ENCODE measurements at places on chromosomes 7 and 10.

- no peak for DNase-seq
Observed at GRCh38 chr7:151631953-151632749, 112.5 kb upstream of the RHEB start.

DNA sequence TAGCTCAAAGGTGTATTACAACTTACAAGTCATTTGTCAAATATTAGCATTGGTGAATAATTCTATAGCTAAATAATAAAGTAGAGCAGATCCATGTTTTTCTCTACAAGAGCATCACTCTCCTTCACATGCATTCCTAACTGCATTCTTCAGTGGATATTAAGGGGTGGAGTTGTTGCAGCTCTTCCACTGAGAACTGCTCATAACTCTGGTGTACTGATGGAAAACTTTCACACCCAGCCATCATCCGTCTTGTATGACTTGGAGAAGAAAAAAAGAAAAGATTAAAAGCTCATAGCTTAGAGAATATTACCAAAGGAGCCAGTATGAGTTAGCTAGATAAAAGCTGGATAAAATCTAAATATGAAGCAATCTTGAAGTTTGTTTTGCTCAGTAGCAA is 10.2 kb upstream of the FAM13C start:
- no peak for DNase-seq

DNA sequence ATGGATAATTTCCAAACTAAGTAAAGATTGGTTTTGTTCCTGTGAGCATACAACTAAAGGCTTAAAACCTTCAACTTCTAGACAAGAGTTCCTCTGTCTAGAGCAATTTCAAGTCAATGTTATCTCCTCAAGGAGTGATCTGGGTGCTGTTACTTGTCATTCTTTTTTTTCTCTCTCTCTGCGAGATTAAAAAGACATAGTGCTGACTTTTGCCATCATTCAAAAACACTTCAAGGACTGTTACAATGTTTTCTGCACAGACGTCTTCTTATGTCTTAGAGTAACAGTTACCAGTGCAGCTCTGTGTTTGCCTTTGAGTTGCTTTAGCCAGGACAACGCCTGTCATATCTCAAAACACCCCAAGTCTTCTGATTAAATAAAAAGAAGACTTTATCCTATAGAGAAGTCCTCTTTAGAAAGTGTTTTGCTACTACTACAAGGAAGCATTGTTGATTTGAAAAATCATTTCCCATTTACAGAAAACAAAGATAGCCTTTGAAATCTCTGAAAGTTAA is 263.5 kb upstream of the FERD3L start:
- DNase-seq: no peak

- DNase-seq: no peak
Observed at GRCh38 chr10:111578076-111578475, 501.2 kb downstream of the ADRA2A start.

DNA sequence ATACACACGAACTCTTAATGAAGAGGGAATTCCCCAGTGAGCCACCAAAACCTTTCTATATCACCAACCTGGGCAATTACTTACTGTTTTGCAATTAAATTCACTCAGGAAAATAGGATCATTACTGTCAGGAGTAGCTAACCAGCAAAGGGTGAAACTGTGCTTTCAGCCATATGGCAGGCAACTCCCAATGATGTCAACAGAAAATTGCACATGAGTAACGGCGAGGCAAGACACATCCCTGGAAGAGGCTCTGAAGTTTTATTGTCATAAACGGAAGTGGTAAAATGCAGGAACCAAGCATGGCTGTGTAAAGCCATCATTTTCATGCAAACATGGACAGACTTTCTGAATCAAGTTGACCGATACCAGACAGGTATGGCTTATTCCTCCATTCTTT is 548.9 kb upstream of the AUTS2 start:
- DNase-seq: no peak

GRCh38 chr10:1310271-1310789 is 254.1 kb downstream of the WDR37 start:
- DNase-seq: no peak

- no peak for DNase-seq
Observed at GRCh38 chr10:128814782-128815181, 652.3 kb upstream of the MGMT start.

DNA sequence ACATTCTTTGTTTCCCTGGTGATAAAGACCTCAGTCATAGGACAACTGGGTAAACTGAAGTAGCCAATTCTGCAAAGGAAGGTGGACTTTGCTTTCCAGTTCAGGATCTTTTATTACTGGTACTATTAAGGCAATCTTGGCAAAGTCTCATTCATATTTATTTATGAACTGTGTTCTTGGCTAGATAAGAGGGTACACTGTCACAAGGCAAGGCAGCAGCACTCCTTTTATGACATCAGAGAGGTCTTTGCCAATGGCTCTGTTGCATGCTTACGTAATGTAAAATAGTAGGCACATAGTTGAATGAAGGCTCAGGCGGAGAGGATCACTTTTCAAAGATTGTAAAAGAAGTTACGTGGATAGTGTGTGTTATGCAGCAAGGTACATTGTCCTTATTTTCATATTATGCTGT is 63.7 kb upstream of the PDK4 start:
- no peak for DNase-seq

GRCh38 chr10:88292185-88292514 is 291.0 kb downstream of the RNLS start:
- DNase-seq: no peak

- DNase-seq: no peak
Observed at GRCh38 chr10:66823301-66823700, 102.5 kb upstream of the LRRTM3 start.

- DNase-seq: no peak
Observed at GRCh38 chr7:4450483-4450882, 231.6 kb upstream of the FOXK1 start.

- DNase-seq: peak; percentile 11
Observed at GRCh38 chr10:51462076-51462779, 237.2 kb downstream of the CSTF2T start.

GRCh38 chr10:13654118-13654830 is 67.5 kb downstream of the PRPF18 start:
- DNase-seq: no peak
